ENCODE measurements at places on chromosomes 7 and 10.

- DNase-seq = no peak
Measured at GRCh38 chr10:103281753-103282152, 4.8 kb downstream of the INA start.

DNA sequence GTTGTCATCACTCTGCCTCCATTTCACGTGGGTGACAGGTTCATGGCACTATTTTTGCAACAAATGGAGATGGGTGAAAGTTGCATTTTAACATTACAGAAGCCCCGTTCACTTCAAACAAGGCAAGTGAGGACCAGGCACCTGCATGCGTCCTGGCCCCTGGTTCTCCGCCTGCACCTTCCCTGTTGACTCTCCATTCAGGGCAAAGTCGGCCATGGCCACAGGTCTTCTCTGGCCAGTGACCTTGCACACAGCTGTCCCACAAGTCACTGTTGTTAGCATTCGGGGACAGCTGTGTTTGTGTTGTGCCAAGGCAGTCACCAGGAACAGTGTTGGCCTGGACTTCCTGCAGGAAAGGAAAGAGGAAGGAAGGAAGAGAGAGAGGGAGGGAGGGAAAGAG is 554.9 kb downstream of the TCERG1L start:
- no peak for DNase-seq

GRCh38 chr10:90227217-90227656 is 525.8 kb downstream of the KIF20B start:
- peak; percentile 99 for DNase-seq

DNA sequence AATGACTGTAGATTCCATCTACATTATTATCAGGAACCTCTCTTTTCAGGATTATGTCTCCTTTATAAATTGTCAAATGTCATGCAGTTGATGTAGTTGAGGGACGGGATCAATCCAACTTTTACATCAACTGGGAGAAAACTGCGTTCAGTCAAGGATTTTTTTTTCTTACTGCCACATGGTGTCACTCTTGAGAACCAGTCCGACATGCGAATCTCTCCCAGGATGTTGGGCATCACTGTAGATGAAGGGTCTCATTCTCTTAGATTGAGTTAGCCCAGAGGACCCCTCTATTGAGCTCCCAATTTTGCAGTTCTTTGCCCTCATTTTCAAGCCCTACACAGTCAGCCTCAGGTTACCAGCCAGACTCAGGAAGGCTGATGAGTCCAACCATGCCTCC is 120.3 kb upstream of the PTPRZ1 start:
- DNase-seq = no peak

GRCh38 chr7:82039621-82040020 is 269.8 kb upstream of the HGF start:
- no peak for DNase-seq

DNA sequence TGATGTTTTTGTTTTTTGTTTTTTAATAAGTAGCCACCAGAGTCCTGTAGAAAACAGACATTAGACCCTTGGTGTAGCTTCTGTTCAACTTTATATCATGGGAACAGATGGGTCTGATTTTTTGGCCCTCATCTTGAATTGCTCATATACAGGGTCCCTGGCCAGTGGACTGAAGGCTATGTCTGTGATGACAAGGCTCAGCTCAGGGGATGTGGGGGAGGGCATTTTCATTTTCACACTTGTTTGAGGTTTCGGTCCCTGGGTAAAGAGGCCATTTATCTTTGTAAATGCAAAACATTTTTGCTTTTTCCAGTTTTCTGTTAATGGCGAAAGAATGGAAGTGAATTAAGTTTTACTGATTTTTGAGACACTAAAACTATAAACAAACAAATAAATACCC is 257.6 kb upstream of the PHYHIPL start:
- DNase-seq = no peak

DNA sequence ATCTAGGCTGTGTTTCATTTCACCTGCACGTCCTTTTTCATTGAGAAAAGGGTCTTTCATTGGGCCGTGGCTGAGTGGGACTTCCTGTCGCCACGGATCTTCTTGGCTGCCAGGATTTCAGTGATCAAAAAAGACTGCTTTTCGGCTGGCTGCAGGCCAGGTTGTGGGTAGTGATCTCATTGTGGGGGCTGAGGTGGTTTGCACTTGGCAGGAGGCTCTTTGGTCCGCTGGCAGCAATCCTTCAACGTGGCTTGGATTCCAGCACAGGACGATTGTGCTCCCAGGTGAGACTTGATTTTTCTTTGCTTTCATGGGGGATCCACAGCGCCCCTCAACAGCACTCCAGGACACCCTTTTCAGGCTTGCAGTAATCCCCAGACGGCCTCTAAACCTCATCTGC is 29.0 kb upstream of the ZNF273 start:
- DNase-seq = peak; percentile 69

DNA sequence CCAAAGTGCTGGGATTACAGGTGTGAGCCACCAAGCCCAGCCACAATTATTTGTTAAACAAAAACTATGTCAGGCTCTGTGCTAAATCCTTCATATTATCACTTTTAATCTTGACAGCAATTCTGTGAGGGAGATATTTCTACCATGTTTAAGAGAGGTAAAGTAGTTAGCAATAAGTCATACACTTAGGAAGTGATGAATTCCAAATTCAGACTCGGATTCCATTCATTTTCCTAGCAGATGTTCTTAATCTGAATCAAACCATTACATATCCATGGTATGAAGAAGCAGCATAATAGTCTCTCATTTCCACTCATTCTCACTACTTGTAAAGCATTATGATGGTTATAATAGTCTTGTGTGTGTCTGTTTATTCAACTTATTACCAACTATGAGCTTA is 2.9 kb upstream of the CD36 start:
- DNase-seq = no peak

DNA sequence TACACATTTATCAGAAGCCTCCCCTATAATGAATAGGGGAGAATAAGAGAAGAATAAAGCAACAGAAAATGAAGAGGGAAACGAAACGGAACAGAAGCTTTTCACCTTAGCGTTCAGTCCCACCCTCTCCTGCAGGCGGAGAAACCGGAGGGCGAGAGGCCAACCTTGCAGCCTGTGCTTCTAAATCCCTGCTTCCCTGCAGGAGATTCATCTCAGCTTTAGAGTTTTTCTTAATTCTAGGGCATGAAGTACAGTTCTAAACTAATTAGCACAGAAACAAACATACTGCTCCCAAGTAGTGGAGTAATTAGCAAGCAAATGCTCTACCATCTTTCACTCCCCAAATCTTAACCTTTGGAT is 107.2 kb downstream of the CUBN start:
- DNase-seq = no peak

DNA sequence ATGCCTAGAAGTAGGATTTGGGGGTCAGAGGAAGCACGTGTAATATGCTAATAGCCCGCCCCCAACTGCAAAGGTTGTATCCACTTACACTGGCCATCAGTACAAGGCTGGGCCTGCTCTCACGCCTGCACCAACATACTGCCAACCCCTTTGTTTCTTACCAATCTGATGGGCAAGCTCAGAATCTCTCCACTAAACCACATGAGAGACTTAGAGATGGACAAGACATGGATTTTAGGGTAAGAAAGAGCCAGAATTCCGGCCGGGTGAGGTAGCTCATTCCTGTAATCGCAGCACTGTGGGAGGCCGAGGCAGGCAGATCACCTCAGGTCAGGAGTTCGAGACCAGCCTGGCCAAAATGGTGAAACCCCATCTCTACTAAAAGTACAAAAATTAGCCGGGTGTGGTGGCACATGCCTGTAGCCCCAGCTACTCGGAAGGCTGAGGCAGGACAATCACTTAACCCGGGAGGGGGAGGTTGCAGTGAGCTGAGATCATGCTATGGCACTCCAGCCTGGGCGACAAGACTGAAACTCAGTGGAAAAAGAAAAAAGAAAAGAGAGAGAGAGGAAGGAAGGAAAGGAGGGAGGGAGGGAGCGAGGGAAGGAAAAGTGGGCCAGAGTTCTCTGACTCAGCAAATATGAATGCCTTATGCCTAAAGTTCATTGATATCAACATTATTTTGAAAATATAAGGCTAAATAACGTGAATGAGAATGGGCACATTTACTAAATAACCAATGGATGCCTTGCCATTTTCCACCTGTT is 162.2 kb downstream of the SLIT1 start:
- DNase-seq = no peak

DNA sequence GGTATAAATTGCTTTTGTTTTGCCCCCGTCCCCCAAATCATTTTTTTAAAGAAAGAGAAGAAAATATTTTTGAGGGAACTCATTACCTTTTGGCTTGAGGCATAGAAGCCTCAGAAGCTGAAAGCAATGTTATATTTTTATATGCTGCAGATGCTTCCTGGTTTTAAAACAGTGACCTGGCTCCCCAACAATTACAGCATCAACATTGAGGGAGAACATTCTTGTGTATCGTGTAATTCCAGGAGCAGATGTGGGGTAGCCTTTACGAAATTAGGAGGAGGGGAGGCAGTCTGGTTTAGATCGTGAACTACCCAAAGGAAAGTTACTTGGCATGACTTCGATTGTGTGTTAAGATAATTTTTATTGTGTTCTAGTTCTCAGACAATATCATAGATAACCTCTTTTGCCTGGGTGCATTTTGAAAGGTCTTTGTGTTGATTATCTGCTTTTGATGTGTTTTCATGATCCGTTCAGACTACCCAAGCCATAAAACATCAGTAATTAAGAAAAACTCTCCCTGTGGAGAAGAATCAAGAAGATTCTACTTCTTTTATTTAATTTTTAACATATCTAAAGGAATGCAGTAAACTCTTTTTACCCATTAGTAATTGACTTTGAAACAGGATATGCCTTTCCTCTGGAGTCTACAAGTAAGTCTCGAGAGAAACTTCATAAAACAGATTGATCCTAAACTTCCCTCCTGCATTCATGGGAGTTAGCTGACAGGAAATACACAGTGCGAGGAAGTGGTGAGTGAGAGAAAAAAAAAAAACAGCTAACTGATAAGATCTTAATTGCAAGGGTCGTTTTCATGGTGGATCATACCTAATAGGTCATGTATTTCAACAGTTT is 141.4 kb downstream of the KIAA1217 start:
- DNase-seq = no peak

- no peak for DNase-seq
Measured at GRCh38 chr7:17501441-17502212, 203.2 kb downstream of the AHR start.

DNA sequence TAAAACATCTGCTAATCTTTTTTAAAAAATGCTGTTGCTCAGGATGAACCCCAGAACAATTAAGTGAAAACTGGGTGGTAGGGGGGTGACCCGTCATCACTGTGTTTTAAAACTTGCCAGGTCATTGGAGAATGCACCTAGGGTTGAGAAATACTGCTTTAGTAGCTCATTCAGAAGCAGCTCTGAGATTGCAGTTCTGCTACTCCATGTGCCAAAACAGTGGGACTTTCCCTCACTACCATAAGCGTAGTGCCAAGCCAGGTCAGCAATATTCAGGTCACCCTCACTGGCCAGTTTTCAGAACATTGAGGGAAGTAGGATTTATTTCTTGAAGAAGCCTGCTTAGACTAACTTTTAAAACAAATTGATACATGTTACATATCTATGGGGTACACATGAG is 5.2 kb downstream of the STEAP2 start:
- no peak for DNase-seq

- DNase-seq = no peak
Measured at GRCh38 chr7:40866601-40867000, 731.8 kb downstream of the SUGCT start.

- DNase-seq = peak; percentile 78
Measured at GRCh38 chr7:75892634-75893272, 13.9 kb downstream of the RHBDD2 start.

- no peak for DNase-seq
Measured at GRCh38 chr10:46294641-46295220, 7.9 kb downstream of the ANTXRL start.

DNA sequence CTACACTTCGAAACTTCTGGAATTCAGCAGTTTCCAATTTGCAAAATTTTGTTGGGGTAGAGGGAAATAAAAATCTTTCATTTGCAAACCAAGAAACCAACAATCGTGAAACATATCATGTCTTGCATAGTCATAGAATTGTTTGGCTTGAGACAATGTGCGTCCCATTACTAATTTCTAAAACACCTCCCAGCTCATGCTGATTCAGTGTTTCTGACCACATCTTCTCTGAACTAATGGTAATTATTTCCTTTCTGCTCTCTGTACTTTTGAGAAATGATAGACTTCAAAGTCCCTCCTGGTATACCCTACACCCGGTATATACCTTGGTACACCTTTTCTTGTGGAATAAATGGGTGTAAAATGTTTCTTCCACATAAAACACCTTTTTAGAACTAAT is 41.8 kb upstream of the TSPAN13 start:
- DNase-seq = no peak

DNA sequence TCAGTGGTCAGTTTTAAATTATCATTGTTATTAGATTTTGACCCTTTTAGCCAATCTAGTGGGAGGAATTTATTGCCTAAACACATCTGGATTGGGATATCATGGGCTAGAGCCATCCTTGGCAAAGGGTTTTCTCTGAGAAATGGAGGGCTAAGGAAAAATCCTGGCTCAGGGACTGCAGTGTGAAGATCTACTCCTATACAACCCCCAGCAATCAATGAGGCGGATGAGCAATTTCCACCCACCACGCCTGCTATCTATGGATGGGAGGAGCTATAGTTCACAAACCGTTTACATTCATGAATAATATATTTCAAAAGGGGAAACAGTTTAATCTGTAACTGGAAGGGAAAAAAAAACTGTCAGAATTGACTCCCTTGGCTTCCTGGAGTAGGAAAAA is 2.7 kb downstream of the CAV1 start:
- DNase-seq = no peak

DNA sequence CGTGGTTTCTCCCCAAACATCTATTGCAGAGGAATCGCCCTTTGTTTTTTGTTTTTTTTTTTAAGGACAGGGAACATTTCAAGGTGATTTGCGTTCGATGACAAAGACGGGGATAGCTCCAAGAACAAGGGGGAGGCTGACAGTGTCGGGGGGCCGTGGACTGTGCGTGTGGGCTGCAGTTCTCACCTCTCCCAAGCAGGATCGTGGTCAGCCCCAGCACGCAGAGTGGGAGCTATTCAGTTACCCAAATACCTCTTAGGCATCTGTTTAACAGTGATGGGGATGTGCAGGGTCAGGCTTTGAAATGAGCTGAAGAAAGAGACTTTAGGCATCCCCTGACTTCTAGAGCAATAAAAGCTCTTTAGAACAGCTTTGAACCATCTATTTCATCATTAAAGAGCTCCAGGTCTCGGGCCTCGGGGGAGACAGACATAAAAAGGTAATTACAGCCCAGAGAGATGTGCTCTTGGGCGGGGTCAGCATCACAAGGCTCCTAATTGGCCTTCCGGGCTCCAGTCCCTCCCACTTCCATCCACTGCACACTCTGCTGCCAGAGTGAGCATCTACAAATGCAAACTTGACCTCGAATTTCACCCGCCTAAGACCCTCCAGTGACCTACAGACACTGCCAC is 97.3 kb downstream of the MYL10 start:
- no peak for DNase-seq

DNA sequence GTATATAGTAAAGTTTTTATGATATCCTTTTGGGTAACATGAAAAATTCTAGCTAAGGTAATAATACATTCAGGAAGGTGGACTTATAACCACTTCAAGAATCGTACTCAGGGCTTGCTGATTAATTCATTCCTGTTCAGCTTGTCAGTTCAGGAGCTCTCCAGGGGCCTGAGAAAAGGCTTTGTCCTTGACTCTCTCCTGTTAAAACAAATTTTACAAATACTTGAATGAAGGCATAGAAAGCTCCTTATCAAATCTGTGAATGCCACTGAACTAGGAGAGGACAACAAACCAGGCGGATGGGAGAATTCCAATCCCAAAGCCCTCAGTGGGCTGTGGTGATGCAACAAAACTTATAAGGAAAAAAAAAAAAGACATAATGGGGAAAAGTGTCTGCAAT is 354.5 kb upstream of the ZMIZ1 start:
- no peak for DNase-seq
